CD4-positive, alpha-beta memory T cell (primary cell): ENCODE measurements at places on chromosomes 3 and 15. TPM values are rescaled to one million over a fixed set of nuclear protein-coding genes. Genes with fewer than 3 reads are reported as not detected.

DNA sequence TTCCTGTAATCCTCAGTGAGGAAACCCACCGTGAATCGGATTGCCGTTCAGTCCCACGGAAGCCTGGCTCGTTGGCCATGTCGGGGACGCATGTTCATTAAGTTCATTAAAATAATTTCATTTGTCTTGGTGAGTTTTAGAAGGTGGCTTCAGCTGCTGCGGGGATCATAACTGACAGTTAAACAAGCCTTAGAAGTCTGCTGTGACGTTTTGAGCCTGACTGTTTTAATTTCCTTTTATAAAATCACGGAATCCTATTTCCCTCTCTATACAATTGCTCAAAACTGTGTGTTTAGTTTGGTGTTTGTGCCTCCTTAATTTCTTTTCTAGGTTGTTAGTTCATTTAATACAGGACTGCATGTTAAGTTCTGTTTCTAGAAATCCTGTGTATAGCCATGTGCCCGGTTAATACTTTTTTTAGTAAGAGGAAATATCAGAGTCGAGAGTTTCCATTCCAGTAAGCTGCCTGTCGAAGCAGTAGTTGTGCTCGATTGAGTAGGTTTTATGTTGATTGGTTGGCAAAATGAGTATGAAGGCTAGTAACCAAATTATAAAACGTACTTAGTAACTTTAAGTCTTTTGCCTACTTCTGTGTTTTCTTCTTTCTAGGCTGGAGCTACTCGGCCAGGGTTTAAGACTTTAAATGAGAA lies 705 bp downstream of the NIPA2 start:
- peak overlapping the region; percentile 77 for H3K4me3 ChIP-seq
- H3K27me3 ChIP-seq, result no peaks in the 10 kb centered on the region
- no peaks in the 10 kb centered on the region for H3K36me3 ChIP-seq
- DNase-seq, result no peak
- peak overlapping the region; percentile 96 for H3K27ac ChIP-seq

- no peaks in the 10 kb centered on the region for H3K36me3 ChIP-seq
- no peak overlapping the region for H3K4me3 ChIP-seq
- H3K4me1 ChIP-seq, result no peaks in the 10 kb centered on the region
- DNase-seq, result no peak
- no peaks in the 10 kb centered on the region for H3K27me3 ChIP-seq
- no peak overlapping the region for H3K27ac ChIP-seq
Observed at GRCh38 chr15:38275959-38276358, 23.3 kb downstream of the SPRED1 start.

GRCh38 chr3:9864200-9864927 lies 15.7 kb downstream of the CIDEC start:
- DNase-seq, result no peak
- H3K4me3 ChIP-seq, result no peak overlapping the region
- no peak overlapping the region for H3K27ac ChIP-seq
- no peaks in the 10 kb centered on the region for H3K36me3 ChIP-seq
- no peaks in the 10 kb centered on the region for H3K4me1 ChIP-seq

GRCh38 chr3:184588776-184589175 lies 27.2 kb downstream of the EPHB3 start:
- H3K4me1 ChIP-seq, result no peaks in the 10 kb centered on the region
- H3K27me3 ChIP-seq, result peaks cover 4% of the 10 kb centered on the region
- H3K4me3 ChIP-seq, result no peak overlapping the region

DNA sequence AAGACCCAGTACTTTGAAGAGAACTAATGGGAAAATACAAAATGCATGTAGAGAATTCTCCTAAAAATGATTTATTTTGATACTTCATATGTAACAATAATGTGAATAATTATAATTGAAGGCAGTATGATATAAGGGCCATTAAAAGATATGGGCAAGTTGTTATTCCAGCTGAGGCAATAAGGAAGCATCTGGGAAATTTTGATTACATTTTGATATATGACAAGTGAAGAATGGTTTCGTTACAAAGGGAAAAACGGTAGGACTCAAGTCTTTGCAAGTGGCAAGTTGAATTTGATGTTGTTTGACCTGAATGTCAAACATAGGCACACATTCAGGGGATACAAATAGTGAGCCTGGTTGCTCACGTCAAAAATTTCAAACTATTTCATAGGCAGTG lies 137.9 kb upstream of the TP63 start:
- DNase-seq, result no peak
- H3K27ac ChIP-seq, result no peak overlapping the region
- H3K27me3 ChIP-seq, result no peaks in the 10 kb centered on the region
- H3K4me3 ChIP-seq, result no peak overlapping the region
- no peaks in the 10 kb centered on the region for H3K4me1 ChIP-seq

DNA sequence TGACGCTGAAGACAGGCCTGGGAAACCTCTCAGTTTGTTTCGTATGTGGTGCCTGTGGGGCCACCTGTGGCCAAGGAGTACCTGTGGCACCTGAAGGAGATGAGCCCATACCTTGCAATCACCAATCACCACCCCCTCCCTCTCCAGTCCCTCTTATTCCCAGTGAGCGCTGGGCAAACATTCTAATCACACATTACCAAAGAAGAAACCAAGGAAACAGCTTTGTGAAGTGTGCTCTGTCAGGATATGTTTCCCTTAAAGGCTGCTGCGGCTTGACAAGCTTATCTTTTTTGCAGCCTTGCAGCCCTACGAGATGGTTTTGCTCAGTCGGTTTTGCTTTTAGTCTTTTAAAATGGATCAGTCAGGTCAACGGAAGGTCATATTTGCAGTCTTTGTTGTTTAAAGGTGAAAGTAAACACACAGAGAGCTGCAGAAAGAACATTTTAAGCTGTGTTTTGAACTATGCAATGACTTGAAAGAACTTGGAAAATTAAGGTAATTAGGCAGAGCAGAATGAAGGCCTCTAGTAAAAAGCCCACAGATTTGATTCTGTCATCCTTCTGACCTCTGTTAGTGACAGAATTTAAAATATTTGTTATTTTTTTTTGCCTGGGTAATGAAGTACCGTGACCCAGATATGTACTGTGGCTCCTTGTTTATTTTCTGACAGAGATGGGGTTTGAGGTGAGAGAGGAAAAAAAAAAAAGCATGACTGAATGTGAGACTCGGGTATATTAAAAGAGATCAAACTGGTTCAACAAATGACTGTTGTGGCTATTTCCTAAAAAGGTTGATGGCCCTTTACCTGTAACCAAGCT lies 461.4 kb downstream of the NSUN3 start:
- no peaks in the 10 kb centered on the region for H3K4me1 ChIP-seq
- H3K27ac ChIP-seq, result no peak overlapping the region
- no peak overlapping the region for H3K4me3 ChIP-seq
- no peak for DNase-seq

- no peak overlapping the region for H3K27ac ChIP-seq
- DNase-seq, result no peak
- no peak overlapping the region for H3K4me3 ChIP-seq
- no peaks in the 10 kb centered on the region for H3K36me3 ChIP-seq
Observed at GRCh38 chr3:55480911-55481743, 6.0 kb downstream of the WNT5A start.

- H3K4me1 ChIP-seq, result no peaks in the 10 kb centered on the region
- H3K27ac ChIP-seq, result no peak overlapping the region
- no peak for DNase-seq
- H3K4me3 ChIP-seq, result no peak overlapping the region
- H3K27me3 ChIP-seq, result no peaks in the 10 kb centered on the region
Observed at GRCh38 chr3:149564079-149564478, 89.6 kb downstream of the TM4SF4 start.

DNA sequence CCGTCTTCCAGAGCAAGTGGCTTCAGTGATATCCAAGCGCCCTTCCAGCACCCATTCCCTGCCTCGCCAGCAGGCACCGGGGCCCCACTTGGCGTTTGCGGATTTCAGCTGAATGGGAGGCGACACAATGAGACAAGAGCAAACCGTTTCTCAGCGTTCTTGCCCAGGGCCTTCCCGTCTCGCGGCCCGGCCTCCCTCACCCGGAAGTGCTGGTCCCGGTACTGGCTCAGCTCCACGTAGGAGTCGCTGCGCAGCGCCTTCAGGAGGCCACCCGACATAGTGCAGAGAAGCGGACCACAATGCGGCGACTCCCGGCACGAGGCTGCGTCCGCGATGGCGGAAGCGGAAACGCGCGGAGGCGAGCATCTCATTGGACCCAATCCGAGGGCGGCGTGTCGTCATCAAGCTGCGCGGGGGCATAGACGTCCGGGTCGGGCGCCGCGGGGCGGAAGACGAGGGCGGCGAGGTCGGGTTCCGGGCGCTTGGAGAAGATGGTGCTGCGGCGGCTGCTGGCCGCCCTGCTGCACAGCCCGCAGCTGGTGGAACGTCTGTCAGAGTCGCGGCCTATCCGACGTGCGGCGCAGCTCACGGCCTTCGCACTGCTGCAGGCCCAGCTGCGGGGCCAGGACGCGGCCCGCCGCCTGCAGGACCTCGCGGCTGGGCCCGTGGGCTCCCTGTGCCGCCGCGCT lies at the start of gene NCBP2:
Gene NCBP2 (minus strand): TSS at position 303 of the 689 bp plus-strand sequence. CDS start 25 bp downstream, at position 278.
- DNase-seq, result peak; percentile 99
- no peaks in the 10 kb centered on the region for H3K27me3 ChIP-seq
- H3K4me3 ChIP-seq, result peak within 1 kb of the TSS; percentile 99
- H3K4me1 ChIP-seq, result peaks cover 29% of the 10 kb centered on the region

GRCh38 chr3:172107403-172107802 lies 68.0 kb downstream of the FNDC3B start:
- peak overlapping the region; percentile 42 for H3K27ac ChIP-seq
- no peaks in the 10 kb centered on the region for H3K27me3 ChIP-seq
- peak; percentile 79 for DNase-seq
- H3K36me3 ChIP-seq, result no peaks in the 10 kb centered on the region

DNA sequence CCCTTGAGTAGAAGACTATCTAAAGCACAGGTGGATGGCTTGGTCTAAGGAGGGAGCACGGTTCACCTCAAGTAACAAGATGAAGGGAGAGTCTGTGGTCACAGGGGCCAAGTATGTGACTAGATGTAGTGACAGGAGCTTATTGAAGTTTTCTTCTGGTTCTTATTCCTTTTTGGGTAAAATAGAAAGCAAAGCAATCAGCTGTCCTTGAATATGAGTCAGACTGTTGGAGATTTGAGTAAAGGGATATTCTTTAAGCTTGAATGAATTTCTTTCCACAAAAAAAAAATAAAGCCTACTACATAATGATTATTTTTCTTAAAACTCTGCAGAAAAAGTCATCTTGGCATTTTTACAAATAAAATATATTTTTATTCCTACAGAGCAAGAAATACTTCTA lies 1.5 kb upstream of the CNTN6 start:
- H3K4me3 ChIP-seq, result no peak overlapping the region
- H3K27me3 ChIP-seq, result no peaks in the 10 kb centered on the region
- no peaks in the 10 kb centered on the region for H3K36me3 ChIP-seq

DNA sequence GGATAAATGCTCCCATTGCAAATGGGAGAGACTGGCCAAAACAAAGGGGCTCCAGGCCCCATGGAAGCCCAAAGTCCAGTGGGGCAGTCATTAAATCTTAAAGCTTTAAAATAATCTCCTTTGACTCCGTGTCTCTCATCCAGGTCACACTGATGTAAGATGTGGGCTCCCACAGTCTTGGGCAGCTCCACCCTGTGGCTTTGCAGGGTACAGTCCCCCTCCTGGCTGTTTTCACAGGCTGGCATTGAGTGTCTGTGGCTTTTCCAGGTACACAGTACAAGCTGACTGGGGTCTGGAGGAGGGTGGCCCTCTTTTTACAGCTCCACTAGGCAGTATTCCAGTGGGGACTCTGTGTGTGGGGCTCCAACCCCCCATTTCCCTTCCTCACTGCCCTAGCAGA lies 45.9 kb downstream of the NIPA2 start:
- H3K27me3 ChIP-seq, result no peaks in the 10 kb centered on the region
- no peak for DNase-seq
- H3K36me3 ChIP-seq, result no peaks in the 10 kb centered on the region

- H3K27ac ChIP-seq, result no peak overlapping the region
- no peaks in the 10 kb centered on the region for H3K27me3 ChIP-seq
- no peak overlapping the region for H3K4me3 ChIP-seq
- H3K36me3 ChIP-seq, result no peaks in the 10 kb centered on the region
Observed at GRCh38 chr3:191502583-191502982, 41.6 kb downstream of the PYDC2 start.

- no peak for DNase-seq
- H3K4me1 ChIP-seq, result no peaks in the 10 kb centered on the region
- no peaks in the 10 kb centered on the region for H3K27me3 ChIP-seq
- no peaks in the 10 kb centered on the region for H3K36me3 ChIP-seq
- no peak within 1 kb of the TSS for H3K27ac ChIP-seq
- H3K4me3 ChIP-seq, result no peak within 1 kb of the TSS
Observed at GRCh38 chr3:108757404-108757982, at the start of gene RETNLB. Gene RETNLB, minus strand, starts transcription at chr3:108757410. Its CDS starts 225 bp downstream, at chr3:108757185.

DNA sequence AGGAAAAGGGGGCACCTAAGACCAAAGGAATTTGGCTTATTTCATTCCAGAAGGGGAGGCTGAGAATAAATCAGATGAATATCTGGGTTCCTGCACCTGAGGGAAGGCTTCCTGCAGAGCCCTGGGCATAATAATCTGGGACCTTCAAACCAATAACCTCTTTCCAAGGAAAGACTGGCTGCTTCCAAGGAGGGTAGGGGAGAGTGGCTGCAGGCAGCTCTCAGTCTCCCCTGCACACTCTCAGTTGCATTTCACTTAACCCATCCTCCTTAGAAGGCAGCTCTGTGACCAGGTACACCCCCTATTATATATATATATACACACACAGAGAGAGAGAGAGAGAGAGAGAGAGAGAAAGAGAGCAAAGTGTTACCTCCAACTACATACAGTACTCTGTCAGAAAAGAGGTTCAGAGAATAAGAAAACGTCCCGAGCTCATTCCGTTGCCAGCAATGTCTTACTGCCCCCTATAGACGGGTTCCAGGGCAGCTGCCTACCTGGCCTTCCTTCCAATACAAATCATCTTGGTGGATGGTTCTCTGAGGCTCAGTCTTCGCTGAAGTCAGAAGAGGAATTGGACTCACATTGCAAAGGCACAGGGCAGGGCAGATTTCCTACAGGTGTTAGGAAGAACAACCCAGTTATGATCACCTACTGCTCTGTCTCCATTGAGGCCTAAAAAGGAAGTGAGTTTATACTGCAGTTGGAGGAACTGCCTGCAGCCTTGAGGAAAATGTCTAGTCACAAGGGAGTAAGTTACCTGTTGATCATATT lies 26.1 kb downstream of the CAPN3 start:
- H3K4me3 ChIP-seq, result no peak overlapping the region
- DNase-seq, result no peak
- no peak overlapping the region for H3K27ac ChIP-seq
- H3K4me1 ChIP-seq, result no peaks in the 10 kb centered on the region
- no peaks in the 10 kb centered on the region for H3K36me3 ChIP-seq
- no peaks in the 10 kb centered on the region for H3K27me3 ChIP-seq

- H3K27ac ChIP-seq, result no peak overlapping the region
- H3K36me3 ChIP-seq, result no peaks in the 10 kb centered on the region
- H3K4me3 ChIP-seq, result no peak overlapping the region
- no peak for DNase-seq
- no peaks in the 10 kb centered on the region for H3K27me3 ChIP-seq
Observed at GRCh38 chr3:159789742-159790635, 198.6 kb upstream of the IL12A start.

DNA sequence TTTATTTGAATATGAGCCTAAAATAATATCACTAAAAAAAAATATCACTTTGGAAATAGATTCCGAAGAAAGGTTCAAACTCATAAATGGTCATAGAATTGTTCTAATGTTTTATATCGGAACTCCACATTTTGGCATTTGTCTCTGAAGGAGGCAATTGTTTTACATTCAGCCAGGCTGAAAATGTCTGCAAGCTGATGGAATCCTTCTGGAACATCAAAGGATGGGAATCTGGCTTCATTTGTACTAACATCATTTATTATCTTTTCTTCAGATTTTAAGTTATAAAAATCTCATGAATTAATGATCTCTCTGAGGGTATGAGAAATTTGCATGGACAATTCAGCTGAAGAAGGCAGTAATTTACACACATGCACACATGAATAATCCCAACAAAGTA lies 251.4 kb upstream of the RGMA start:
- H3K4me1 ChIP-seq, result no peaks in the 10 kb centered on the region
- H3K4me3 ChIP-seq, result no peak overlapping the region
- no peak for DNase-seq
- H3K27me3 ChIP-seq, result no peaks in the 10 kb centered on the region
- no peak overlapping the region for H3K27ac ChIP-seq
- no peaks in the 10 kb centered on the region for H3K36me3 ChIP-seq

SIAH2 gene
- 29.5 TPM for total RNA-seq

HYKK gene
- total RNA-seq, result 5.7 TPM
